Left renal pelvis (tissue), 4 donors: ENCODE measurements at places on chromosomes 1 and 21. TPM values are rescaled to one million over a fixed set of nuclear protein-coding genes. Genes with fewer than 3 reads are reported as not detected.

GRCh38 chr1:177880339-177880891 is 89.4 kb downstream of the SEC16B start:
- no peak for DNase-seq

- DNase-seq = no peak
Measured at GRCh38 chr1:216924732-216925131, 201.5 kb upstream of the ESRRG start.

DNA sequence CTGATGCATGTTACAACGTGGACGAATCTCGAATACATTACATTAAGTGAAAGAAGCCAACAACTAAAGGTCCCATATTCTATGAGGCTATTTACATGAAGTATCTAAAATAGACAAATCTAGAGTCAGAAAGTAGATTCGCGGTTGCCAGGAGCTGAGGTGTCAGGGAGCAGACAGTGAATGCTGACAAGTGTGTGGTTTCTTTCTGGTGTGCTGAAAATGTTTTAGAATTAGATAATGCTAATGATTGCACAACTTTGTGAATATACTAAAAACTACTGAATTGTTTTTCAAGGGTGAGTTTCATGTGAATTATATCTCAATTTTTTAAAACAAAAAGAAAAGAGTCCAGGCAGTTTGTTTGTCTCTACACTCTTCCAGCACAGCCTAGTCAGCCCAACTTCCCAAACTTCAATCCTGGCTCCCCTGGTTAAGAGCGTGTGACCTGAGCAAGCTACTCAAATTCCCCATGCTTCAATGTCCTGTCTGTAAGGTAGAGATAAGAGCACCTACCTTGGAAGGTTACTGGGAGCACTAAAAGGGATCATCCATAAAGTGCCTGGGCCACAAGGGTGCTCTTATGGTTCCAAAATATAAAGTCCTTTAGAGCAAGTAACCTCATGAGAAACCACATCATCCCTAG is 20.9 kb downstream of the HLCS start:
- DNase-seq = no peak

DNA sequence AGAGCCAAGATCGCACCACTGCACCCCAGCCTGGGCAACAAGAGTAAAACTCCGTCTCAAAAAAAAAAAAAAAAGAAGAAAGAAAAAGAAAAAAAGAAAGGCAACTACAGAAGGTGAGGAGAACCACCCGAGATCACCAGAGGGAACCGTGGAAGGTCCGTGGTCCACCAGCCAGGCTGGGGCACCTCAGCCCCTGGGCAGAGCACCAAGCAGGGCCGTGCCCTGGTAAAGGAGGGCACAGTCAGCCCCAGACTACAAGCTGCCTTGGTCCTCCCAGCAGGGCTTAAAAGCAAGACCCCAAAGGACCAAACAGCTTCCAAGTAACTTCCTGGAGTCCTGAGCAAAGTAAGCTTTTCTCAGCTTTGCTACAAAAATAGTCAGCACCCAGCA is 8.8 kb upstream of the SAMD11 start:
- DNase-seq = no peak

- DNase-seq = no peak
Measured at GRCh38 chr1:56287721-56288120, 291.6 kb downstream of the PLPP3 start.

DNA sequence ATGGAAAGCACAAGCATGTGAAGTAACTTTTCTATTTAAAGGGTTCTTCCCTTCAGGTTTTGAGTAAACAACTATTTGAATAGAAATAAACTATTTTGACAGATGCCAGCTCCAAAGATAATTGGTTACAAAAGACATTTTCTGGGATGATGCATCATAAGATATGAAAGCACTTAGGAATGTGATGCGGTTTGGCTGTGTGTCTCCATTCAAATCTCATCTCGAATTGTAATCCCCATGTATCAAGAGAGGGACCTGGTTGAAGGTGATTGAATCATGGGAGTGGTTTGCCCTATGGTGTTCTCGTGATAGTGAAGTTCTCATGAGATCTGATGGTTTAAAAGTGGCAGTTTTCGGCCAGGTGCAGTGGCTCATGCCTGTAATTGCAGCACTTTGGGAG is 6.4 kb downstream of the DISP1 start:
- DNase-seq = no peak

The PYGO2 gene
- 49.7 TPM for polyA plus RNA-seq

DNA sequence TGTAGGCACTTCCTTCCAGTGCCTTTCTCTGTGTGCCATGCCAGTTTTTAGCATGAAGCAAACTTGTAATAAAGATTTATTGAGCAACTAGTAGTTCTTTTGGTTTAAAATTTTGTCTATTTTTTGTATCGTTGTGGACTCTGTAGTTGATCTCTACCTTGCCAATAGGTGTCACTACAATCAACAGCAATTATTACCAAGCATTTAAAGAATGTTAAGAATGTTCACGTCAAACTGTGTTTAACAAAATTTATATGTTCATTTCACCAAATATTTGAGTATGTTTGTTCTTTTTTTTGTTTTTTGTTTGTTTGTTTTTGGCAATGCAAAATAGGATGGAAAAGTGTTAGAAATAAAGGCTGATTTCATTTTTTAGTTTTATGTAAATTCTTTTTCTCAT is 208.1 kb downstream of the PATJ start:
- no peak for DNase-seq

- DNase-seq = no peak
Measured at GRCh38 chr1:47991187-47991586, 6.0 kb downstream of the TRABD2B start.

DNA sequence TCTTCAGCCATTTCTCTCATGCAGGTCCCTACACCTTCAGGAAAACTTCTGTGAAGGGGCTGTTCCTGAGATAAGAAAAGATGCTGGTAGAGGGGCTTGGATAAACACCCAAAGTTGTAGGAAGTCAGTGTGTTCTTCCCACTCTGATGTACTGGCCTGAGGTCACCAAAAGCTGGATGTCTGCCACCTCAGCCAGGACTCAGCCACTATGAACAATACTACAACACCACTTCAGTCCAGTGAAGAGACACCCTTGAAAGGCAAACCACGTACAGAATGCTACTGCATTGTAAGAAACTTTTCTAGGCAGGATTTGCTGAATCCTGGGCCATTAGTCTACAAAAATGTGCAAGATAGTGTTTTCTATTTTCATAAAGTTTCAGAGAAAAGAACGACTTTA is 2.4 kb downstream of the PTPN14 start:
- DNase-seq = no peak

The XCL1 gene
- 0.12 TPM for polyA plus RNA-seq

The CR1 gene
- polyA plus RNA-seq = 17.7 TPM

GRCh38 chr1:17393230-17393629 is 21.2 kb downstream of the PADI6 start:
- DNase-seq = no peak

GRCh38 chr1:42943166-42943565 is 15.5 kb downstream of the SLC2A1 start:
- DNase-seq = no peak

The DIRAS3 gene
- polyA plus RNA-seq = 2.8 TPM

The TMCO4 gene
- 16.2 TPM for polyA plus RNA-seq

GRCh38 chr1:88509379-88509778 is 174.7 kb upstream of the PKN2 start:
- DNase-seq = no peak

The CD48 gene
- polyA plus RNA-seq = 1.7 TPM

DNA sequence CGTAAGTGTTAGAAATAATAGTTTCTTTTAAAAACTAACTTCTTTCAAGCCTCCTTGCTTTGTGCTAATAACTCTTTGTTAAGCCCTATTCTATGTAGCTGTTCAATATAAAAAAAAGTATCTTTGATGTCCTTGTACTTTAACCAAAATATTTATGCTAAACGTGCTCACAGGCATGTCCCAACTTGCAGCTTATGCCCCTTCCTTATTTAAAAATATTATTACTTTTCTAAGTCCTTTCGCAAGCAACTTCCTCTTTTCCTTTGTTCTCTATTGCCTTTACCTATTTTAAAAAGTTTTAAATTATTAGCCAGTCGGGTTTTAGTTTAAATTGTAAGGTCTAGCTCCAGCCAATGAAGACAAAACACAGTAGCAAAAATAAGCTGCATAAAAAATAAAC is 43.4 kb upstream of the NBPF3 start:
- DNase-seq = no peak

DNA sequence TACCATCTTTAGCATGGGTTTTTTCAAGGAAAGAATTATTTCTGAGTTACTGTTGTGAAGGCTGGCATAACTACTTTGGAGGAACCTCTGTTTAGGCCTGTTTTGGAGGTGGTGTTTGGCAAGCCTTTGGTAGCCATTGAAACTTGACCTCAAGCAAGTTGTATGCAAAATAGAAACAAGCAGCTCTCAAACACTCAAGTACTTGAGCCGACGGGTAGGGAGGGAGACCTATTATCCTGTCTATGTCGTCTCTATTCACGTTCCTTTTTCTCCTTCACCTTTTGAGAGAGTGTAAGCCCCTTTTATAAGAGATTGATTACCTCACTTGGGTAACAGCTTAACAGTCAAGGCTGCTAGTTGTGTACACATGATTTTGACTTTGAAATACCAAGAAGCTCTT is 878.3 kb upstream of the CXADR start:
- DNase-seq = no peak
